ENCODE measurements at places on chromosomes 1 and 21.

DNA sequence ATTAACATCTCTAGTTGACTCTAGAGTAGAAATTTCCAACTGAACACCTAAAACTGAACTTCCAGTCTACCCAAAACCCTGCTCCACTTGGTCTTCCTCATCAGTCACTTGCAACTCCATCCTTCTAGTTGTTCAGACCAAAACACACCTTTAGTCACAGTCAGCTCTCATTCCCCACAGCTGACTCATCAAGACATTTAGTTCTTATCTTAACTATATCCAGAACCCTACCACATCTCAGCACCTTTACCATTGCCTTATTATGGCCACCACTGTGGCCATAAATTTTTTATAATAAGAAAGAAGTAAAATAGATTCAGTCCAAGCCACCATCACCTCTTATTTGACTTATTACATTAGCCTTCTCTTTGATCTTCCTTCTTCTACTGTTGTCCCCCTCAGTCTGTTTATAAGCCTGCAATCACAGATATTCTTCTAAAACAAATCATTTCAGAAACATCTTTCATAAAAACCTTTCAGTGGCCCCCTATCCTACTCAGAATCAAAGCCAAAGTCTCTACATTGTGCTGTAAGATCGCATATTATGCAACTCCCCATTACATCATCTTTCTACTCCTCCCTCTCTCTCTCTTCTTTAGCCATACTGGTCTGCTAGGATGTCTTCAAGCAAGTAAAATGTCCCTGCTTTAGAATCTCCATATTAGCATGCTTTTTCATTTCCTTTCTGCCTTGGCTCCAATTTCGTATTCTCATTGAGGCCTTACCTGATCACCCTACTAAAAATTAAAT is 275.9 kb downstream of the LRRC40 start:
- no peak for DNase-seq

- no peak for DNase-seq
These were observed 96.9 kb downstream of the ADSS2 start for GRCh38 chr1:244354810-244355278.

DNA sequence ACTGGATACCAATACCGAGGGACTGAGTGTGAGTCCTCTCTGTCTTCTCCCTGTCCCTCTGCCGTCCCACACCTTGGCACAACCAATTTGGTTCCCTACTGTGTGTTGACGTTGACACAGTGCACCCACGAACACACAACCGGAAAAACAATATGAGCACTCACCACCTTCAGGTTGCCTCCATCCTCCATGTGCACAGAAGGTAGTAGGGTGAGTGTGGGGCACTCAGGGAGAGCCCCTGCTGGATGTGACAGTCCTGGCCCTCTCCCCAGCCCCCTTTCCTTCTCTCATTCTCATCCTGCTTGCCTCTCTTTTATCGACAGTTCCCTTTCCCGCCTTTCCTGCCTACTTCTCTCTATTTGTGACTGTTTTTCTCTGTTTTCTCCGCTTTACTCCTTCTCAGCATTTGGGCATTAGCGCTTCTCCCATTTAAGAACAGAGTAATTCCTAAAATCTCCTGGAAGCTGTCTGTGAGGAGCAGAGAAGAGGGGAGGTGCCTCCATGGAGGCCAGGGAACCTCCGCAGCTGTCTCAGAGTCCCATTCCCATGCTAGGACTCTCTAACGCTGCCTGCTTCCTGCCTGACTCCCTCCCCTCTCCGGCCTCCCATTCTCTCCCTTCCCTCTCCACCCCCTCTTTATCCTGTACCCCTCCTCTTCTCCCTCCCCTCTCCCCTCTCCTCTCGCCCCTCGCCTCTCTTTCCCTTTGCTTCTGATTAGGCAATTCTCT is 16.4 kb downstream of the CADM3 start:
- DNase-seq: no peak

GRCh38 chr1:93448983-93449804 is 1.3 kb downstream of the FNBP1L start:
- DNase-seq: no peak

DNA sequence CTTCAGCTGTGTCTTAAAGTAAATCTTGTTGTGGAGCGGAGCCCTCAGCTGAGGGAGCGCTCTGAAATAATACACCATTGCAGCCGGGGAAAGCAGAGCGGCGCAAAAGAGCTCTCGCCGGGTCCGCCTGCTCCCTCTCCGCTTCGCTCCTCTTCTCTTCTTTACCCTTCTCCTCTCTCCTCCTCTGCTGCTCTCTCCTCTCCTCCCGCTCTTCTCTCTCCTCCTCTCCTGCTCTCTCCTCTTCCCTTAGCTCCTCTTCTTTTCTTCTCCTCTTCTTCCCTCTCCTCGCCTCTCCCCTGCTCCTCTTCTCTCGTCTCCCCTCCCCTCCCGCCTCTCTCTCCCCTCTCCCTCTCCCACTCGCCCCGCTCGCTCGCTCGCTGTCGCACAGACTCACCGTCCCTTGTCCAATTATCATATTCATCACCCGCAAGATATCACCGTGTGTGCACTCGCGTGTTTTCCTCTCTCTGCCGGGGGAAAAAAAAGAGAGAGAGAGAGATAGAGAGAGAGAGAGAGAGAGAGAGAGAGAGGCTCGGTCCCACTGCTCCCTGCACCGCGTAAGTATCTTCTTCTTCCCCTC is at the start of gene PROX1:
TSS of gene PROX1 (plus strand) at position 47 of the 580 bp plus-strand sequence. CDS start 8,563 bp downstream, outside the sequence.
- DNase-seq: no peak

DNA sequence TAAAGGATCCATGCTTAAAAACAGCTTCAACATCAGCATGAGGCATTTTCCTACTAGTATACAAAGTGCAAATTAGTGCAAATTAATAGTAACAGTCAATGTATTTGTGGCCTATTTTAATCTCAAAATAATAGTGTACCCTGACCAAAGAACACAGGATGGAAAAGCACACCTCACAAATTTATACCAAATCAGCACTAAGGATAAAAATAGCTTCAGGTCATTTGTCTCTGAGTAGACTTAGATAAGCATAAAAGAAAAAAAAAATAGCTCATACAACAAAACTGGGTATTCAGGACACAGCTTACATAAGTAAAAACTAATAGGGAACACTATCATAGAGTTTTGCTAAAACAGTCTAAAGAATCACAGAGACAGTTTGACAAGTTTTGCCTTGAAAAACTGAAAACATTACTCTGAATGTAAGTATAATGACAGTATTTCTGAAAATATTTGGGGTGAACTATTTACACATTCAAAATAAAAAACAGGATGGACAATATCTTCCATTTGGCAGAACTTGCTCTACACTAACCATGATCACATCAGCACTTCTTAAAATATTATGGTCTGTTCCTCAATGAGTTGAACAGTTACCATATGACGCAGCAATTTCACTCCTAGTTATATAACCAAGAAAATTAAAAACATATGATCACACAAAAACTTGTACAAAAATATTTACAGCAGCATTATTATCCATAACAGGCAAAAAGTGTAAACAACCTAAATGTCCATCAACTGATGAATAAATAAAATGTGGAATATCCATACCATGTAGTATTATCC is 46.3 kb downstream of the RNF115 start:
- DNase-seq: no peak
